ENCODE measurements at places on chromosomes 6 and 20. TPM values are rescaled to one million over a fixed set of nuclear protein-coding genes. Genes with fewer than 3 reads are reported as not detected.

- H3K27me3 ChIP-seq: peaks cover 3% of the 10 kb centered on the region
- H3K27ac ChIP-seq: no peak overlapping the region
- no peak overlapping the region for H3K4me3 ChIP-seq
- no peaks in the 10 kb centered on the region for H3K36me3 ChIP-seq
- no peak for DNase-seq
- H3K4me1 ChIP-seq: no peaks in the 10 kb centered on the region
These were observed 495.4 kb downstream of the CDH26 start for GRCh38 chr20:60453388-60454246.

KATNA1 gene
- total RNA-seq: 22.3 TPM

TRIM15 gene
- total RNA-seq: 1.6 TPM

SLC26A8 gene
- not detected for total RNA-seq
